ENCODE measurements at places on chromosomes 7 and 10.

DNA sequence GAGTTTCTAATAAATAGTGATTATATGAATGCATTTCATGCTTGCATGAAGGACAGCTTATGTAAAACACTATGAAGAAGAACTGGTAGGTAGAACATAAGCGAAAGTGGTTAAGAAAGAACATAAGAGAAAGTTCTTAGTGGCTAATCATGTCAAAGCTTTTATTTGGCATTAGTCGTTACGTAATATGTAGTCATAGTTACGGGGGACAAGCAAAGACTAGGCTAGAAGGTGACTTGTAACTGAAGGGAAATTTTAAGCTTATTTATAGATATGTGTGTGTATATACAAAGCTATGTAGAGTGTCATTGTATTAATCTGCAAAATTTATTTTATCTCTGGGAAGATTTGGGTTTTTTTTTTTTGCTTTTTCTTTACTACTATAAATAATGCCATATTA lies 36.9 kb downstream of the CAPZA2 start:
- no peak for DNase-seq

- no peak for DNase-seq
Measured at GRCh38 chr7:142956951-142957623, 5.1 kb downstream of the KEL start.

DNA sequence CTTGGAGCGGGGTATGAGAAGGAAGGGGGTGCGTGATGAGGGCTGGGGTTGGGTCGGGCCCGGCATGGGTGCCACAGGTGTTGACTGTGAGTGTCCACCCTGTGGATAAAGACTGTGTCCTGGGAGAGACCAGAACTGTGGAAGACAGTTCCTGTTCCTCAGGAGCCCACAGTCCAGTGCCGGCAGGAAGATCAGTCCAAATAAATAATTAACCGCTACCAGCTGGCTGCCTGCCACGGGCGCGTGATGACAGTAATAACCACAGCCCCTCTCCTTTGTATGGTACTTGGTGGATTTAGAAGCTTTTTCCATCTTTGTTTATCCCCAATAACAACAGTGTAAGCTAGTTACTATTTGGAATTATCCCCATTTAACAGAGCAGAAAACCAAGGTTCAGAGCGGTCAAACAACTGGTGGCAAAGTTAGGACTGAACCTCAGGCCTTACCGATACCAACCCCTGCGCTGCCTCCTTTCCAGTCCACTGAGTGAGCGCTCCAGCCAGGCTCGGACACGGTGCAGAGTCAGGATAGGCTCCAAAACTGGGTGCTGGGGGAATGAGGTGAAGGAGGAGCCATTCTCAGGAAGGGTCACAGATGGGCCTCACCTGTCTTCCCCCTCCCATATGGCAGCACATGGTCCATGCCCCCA lies 5.1 kb downstream of the ZMIZ1 start:
- no peak for DNase-seq

DNA sequence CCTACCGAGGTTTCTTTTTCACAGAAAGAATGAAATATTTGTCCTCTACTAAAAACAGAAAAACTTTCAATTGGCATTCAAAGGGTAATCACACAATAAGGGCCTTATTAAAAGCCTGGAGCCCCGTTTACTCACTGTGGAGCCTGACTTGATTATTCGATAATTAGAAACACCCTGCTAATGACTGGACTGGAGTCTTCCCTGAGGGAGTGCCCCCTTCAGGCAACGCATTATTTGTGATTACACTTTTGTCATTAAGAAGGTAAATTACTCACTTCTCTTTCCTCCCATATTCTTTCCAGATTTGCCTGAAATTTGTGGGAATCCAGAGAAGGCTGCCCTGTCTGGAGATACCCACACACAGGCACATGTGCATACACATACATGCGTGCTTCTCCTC lies 444.2 kb upstream of the NPVF start:
- DNase-seq, result peak; percentile 5

DNA sequence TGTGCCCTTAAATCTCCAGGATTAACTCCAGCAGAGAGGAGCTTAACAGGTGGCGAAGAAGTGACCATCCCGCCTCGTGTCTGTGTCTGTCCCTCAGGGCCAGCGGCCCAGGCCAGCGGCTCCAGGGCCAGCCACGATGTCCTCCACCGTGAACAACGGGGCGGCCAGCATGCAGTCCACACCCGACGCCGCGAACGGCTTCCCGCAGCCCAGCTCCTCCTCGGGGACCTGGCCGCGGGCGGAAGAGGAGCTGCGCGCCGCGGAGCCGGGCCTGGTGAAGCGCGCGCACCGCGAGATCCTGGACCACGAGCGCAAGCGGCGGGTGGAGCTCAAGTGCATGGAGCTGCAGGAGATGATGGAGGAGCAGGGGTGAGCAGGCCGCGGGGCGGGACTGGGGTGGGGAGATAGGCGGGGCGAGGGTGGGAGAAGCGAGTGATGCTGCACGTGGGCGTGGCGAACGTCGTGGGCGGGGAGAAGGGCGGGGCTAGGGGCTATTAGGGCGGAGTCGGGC lies 33.3 kb downstream of the SRRM3 start:
- peak; percentile 46 for DNase-seq

DNA sequence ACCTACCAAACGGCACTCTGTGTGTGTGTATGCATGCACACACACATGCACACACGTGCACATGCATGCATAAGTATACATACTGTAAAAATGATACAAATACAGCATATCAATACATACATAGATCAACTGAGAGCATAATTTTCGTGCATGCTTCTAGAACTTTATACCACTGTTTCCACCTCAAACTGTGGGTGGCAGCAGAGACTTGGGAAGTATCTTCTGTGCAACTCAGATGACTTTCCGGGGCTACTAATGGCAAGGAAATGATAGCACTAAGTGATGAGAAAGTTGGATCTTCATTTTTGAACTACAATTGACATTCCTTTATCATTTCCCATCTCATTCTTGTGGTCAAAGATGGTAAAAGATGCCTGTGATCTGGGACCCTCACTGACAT lies 570.7 kb downstream of the REEP3 start:
- peak; percentile 68 for DNase-seq

DNA sequence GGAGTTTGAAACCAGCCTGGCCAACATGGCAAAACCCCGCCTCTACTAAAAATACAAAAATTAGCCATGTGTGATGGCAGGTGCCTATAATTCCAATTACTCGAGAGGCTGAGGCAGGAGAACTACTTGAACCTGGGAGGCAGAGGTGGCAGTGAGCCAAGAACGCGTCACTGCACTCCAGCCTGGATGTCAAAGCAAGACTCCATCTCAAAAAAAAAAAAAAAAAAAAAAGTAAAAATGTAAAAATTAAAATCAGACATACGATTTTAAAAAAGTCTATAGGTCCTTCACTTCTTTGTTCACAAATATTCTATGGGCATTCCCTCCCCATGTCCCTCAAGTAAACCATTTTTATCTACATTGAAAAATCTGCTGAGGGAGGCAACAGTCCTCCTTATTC lies 34.9 kb upstream of the TLL2 start:
- no peak for DNase-seq

DNA sequence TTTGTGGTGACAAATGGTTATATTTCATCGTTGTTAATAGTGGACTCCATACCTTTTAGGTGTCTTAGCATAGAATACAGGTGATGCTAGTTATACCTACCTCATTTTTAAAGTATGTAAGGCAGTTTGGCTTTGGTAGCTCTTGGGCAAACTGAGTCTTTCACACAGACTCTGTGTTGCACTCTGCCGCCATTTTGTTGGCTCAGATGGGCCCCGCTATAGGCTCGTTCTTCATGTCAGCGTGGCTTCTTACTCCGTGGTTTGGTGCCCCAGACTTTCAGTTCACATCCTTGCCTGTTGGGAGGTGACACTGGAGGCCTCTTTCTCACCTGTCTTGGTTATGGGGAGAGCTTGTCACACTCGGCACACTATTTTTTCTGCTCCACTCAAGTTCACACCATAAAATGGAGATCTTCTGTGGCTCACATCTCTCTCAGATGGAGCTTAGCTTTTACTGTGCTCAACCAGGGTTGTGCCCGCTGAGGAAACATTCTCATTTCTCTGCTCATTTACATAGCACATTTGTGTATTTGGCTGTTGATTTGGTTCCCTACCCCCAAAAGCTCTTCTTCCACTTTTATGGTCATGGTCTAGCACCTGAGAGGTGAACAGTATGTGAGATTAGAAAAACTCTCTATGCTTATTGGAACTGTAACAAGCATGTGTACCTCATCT lies 178.5 kb downstream of the ARID5B start:
- DNase-seq, result no peak

- DNase-seq, result no peak
Measured at GRCh38 chr10:59383908-59384307, 21.6 kb upstream of the FAM13C start.

DNA sequence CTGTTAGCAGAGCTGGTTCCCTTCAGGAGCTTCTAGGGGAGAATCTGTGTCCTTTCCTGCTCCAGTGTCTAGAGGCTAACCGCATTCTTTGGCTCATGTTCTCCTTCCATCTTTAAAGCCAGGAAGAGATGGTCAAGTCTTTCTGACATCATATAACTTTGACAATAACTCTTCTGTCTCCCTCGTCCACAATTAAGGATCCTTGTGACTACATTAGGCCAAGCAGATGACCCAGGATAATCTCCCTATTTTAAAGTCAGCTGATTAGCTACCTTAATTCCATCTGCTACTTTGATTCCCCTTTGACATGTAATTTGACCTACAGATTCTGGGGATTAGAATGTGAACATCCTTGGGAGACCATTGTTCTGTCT lies 28.1 kb upstream of the SLC26A4 start:
- no peak for DNase-seq

- DNase-seq, result no peak
Measured at GRCh38 chr7:80263333-80263732, 128.7 kb downstream of the GNAI1 start.

DNA sequence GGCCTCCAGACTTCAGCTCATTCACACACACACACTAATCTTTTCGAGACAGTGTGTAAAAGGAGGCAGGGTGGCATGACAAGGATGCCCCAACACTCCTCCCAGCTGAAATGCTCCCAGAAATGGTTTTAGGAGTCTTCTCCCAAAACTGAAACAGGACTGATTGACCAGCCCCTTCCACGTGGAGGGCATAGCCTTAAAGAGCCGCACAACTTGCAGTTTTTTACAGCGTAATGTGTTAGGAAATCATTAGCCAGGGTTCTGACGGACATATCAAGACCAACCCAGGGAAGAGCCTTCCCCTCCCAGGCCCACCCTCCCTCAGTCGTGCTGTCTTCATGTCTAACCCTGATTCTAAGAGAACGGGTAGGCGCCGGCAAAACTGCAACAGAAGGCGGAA lies 224.6 kb downstream of the TNS3 start:
- no peak for DNase-seq

DNA sequence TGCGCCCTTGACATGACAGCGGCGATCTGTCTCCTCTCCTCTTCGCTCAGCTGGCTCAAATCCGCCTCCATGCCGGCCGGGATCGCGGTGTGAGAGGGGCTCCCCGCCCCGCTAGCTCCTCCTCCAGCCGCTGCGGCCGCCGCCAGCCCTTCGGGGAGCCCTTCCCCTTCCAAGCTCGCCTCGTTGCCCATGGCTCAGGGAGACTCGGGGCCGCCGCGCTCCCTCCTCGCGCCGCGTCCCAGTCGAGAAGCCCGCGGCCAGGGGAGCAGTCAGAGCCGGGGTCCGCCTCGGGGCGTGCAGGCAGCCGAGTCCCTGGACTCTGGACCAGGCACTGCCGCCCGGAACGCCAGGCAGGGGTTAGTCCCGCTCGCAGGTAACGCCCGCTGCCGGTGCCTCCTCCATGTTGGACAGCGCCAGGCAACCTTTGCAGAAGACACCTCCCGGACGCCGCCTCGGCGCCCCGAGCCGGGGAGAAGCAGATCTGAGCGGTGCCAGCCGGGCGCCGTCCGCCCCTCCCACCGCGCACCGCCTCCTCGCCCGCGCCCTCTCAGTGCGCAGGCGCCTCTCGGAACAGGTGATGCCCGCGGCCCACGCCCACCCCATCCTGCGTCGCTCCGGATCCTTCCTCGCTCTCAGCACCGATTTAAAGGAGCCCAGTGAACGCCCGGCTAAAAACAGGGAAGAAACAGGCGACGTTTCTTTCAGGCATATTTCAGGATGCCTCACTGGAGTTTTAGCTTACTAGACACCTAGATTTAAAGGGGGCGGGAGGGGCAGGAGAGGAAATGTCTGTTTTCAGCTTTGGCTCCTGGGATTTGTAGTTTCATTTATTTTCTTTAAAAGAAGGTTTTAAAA lies at the start of gene PCLO:
Gene PCLO (minus strand): TSS at position 483 of the 855 bp plus-strand sequence. CDS start 292 bp downstream, at position 191.
- peak; percentile 59 for DNase-seq

DNA sequence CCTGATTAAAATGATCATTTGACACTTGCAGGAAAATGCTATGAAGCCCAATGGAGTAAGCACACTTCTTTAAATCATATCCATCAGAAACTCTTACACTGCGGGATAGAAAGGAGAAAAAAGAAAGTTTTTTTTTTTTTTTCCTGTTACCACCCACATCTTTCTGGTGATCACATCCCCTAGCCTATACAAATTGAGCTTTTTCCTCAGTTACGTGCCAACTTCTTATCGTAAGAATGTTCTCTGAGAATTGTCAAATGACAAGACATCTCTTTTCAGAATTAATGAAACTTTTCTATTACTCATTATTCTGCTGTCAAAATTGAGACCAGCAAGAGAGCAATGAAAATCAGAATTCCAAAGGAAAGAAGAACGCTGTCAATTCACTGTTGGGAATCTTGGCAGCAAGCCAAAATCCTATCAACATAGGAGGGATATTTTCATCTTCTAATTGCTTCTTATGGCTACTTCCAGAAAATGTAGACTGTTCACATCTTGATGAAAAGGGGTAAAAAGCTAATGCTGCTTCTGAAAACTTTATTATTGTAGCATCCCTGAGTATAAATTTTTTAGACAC lies 179.5 kb downstream of the ADAM12 start:
- no peak for DNase-seq

- peak; percentile 35 for DNase-seq
Measured at GRCh38 chr10:127228195-127228787, 31.9 kb upstream of the INSYN2A start.

DNA sequence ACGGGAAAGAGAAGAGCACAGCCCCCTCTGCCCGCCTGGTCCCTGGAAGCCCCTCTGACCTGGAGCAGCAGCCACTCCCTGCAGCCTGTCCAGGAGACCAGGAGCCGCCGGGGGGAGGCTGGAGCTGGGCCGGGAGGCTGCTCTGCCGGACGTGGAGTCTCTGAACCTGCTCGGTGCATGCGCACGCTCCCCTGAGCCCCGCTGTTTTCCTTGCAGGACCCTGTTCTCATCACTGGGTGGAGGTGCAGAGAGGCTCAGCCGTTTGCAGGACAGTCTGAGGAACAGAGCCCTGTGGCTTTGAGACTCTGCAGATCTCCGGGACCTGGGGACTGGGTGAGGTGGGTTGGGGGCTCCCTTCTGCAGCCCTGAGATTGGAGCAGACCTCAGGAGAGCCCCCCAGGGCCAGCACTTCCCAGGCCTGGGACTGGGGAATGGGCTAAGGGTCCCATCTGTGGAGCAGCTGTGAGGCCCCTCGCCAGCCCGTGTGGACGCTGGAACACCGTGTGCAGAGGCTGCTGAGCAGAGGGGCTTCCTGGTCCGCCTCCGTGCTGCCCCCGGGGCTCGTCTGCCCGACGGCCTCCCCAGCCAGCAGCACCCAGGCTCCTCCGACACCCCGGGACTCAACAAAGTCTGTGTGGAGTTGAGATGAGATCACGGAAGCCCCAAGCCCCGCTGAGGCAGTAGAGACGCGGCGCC lies 48.5 kb upstream of the ADGRA1 start:
- DNase-seq, result no peak

Measured in globus pallidus (tissue), 1 donor.